ENCODE measurements at places on chromosomes 4 and X.

DNA sequence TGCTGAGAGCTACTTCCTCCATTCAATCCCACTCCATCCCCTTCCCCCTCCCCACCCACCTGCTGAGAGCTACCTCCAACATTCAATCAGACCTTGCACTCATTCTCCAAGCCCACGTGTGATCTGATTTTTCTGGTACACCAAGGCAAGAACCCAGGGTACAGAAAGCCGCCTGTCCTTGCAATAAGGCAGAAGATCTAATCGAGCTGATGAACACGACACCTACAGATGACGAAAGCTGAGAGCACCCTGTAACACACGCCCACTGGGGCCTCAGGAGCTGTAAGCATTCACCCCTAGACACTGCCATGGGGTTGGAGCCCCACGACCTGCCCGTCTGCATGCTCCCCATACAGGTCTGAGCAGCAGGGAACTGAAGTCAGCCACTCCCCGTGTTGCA is 58.3 kb downstream of the TRIML1 start:
- no peak for DNase-seq

DNA sequence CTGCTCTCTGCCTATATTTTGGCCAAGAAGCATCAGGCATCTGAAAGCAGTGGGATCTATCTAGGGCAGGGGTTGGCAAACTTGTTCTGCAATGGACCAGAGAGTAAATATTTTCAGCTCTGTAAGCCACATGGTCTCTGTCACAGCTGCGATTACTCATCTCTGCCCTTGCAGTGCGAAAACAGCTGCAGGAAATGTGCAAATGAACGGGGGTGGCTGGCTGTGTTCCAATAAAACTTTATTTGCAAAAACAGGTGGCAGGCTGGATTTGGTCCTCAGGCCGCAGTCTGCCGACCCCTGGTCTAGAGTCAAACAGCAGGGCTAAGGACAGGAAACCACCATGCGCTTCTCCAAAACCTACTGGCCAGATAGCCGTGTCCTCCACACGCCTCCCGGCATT is 48.6 kb downstream of the ACOX3 start:
- DNase-seq, result peak; percentile 22

DNA sequence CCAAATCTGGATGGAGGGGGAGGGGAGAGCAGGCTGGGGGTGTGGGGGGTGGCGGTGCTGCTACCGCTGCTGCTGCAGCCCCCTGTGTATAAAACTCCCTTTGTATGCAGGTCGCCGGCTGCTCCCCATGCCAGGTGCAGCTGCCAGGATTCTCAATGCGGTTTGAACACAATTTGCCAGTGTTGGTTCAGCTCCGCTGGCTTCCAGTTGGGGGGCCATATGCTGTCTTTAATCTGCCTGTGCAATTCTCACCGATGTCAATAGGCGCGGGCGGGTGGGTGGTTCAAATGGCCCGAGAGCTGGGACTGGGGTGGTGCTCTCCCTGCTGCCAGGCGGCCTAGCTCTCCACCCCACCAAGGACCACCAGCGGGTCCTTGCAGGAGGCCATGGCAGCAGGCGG is 257.6 kb downstream of the BCOR start:
- no peak for DNase-seq

- DNase-seq, result no peak
These were observed 126.9 kb downstream of the FAM53A start for GRCh38 chr4:1557221-1557597.

DNA sequence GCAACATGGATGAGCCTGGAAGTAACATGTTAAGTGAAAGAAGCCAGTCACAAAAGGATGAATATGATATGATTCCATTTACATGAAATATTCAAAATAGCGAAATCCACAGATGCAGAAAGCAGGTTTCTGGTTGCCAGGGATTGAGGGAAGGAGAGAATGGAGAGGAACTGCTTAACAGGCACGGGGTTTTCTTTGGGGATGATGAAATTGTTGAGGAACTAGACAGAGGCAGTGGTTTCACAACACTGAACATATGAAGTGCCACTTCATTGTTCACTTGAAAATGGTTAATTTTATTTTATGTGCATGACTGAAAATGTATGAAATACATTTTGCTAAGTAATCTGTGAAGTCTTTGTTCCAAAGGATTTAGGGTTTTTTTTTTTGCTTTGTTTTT is 182.5 kb upstream of the TBL1X start:
- no peak for DNase-seq

- no peak for DNase-seq
These were observed 247.4 kb upstream of the GIMD1 start for GRCh38 chr4:106615961-106616360.

DNA sequence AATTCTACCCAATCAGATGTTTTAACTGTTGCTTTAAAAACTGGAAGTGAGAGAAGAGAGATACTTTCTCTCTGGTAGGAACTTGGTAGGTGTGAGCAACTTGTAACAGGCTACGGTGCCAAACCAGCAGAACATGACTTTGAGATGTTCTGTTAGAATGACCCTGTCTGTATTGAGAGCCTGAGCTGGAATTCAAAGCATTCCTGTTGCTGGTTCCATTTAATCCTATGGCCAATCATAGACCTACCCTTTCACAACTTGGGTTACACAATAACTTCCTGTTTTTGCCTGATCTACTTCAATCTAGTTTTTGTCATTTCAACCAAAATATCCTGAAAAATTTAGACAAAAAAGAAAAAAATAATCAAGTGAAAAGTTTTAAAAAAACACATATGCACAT is 1.7 kb upstream of the PRRG1 start:
- DNase-seq, result peak; percentile 8

Measured in astrocyte of the hippocampus (primary cell).